Skin of body (tissue), 3 donors: ENCODE measurements at places on chromosomes 3 and 15. TPM values are rescaled to one million over a fixed set of nuclear protein-coding genes. Genes with fewer than 3 reads are reported as not detected.

The SOX2 gene
- total RNA-seq: 1.9 TPM

The DPP8 gene
- 38.5 TPM for total RNA-seq

The ETFA gene
- 71.6 TPM for total RNA-seq

The ZNF385D gene
- total RNA-seq: 16.2 TPM

- no peak for DNase-seq
These were observed 8.6 kb upstream of the IL20RB start for GRCh38 chr3:136949146-136949545.

- DNase-seq: no peak
These were observed 169.2 kb upstream of the TGFBR2 start for GRCh38 chr3:30437171-30437601.

DNA sequence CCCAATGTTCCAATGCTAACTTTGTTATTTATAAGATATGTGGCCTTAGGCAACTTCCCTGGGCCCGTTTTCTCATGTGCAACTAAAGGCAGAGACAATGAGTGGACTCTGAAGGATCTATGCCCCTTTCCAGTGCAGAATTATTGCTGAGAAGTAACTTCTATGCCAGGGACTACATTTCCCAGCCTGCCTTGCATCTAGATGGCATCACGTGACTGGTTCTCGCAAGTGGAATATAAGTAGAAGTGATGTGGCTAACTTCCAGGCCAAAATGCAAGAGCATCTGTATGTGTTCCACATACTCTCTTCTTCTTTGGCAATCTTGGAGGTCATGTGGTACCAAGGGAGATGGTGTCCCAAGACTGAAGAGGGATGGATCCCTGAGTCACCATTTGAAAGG is 674.4 kb downstream of the NTRK3 start:
- no peak for DNase-seq

GRCh38 chr15:52440414-52440813 is 88.3 kb downstream of the MYO5A start:
- DNase-seq: no peak
